Amygdala (tissue), 56 donors: ENCODE measurements at places on chromosomes 3 and 15.

GRCh38 chr3:66473181-66473580, 27.6 kb downstream of the LRIG1 start:
- no peak for DNase-seq

DNA sequence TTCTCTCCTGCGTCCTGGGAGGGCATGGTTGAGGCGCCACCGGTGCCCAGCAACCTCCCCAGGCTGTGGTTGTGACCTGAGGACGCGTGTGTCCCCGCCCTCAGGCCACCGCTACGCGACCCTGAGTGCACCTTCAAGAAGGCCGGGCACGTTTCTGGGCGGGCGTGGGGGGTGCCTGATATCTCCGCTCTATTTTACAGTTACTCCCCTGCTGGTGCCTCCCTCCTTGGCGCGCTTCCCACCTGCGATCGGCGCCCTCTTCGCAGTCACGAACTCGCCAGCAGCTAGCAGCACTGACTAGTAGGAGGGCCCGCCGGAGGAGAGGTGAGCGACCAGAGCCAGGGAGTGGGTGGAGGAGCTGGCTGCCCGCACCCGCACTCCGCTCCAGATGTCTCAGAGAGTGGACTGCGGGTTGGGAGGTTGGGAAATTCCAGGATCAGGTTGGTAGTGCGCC, 43.2 kb upstream of the POLG start:
- no peak for DNase-seq

DNA sequence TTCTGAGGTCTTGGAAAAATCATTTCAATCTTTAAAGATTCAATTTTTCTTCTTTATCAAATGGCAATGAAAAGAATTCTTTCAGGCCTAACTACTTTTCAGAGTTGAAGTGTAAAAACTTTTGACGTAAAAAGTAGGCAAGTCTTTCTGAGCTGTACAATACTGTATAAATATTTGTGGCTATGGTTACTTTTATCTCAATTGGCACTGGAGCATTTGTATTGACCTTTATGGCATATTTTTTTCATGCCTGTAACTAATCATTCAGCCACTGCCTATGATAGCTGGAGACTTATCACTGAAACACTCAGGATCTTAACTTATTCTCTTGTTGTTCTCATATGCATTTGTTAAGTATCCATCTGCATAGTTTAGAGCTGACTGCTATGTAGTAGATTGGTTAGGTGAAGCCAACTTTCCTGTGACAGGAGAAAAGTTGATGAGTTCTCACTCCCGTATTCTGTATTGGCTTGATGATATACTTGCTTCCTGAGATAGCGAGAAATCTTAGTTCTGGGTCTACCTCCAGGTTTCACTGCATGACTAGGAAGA, 290.4 kb upstream of the TBL1XR1 start:
- no peak for DNase-seq

DNA sequence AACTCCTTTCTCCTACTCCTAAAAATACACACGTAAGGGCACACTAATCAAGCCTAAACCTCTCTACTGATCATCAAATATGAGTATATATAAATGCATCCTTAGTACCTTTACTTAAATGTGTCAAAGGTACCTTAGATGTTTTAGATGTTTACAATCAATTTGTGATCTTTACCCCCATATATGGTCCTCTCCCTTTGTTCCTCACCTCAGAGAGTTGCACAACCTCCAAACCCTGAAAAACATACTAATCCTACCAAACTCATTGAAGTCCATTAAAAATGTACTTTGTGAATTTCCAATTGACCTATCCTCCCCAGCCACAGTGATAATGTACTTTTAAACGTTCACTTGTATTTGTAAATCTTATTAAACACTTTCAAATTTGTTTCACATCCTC, 249.1 kb downstream of the STAG1 start:
- no peak for DNase-seq

DNA sequence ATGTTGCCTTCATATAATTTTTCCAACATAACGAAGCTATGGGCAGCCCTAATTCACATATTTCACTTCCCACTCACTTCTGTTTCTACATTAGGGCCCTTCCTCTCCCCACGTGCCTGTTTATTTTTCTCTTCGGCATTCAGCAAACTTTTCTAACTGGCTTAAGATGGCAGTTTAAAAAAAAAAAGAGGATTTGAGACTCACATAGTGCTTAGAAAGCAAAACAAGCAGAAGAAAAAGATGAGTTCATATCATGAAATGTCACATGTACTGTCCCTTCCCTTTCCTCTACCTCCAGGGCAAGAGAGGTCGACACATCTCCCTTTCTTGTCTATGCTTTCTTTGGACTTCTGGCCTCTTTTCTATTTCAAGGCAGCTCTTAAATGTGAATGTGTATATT, 30.6 kb downstream of the SLC49A4 start:
- no peak for DNase-seq
